Tibial nerve (tissue), 4 donors: ENCODE measurements at places on chromosomes 1 and 21. TPM values are rescaled to one million over a fixed set of nuclear protein-coding genes. Genes with fewer than 3 reads are reported as not detected.

DNA sequence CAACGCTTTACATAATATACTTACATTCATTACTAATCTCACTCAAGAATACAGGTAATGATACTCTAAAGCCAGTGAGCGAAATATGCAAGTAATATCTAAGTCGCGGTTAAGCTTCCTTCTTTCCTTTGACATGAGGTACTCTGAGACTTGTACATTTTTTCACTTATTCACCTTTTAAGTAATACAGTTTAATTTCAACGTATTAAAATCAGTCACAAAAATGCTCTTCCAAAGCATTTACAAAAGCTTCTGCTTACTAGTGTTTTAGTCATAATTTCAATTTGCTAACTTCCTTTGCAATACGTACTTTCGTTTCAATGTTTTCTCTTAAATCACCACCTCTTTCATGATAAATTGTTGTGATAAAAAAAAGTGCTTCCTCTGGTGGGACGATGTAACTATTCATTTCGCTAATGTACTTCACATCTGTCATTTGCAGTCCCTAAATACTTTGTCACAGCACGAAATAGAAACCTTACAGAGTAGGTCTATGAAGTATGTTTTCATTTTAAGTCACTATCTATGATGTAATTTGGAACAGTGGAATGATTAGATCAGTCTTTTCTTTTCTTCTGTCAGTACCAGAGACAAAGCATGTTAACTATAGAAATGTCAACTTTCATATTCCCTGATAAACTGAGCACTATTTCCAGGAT, 34.0 kb upstream of the ADGRL4 start:
- H3K4me3 ChIP-seq = peak overlapping the region; percentile 39
- DNase-seq = no peak
- H3K36me3 ChIP-seq = no peaks in the 10 kb centered on the region
- H3K27ac ChIP-seq = no peak overlapping the region

DNA sequence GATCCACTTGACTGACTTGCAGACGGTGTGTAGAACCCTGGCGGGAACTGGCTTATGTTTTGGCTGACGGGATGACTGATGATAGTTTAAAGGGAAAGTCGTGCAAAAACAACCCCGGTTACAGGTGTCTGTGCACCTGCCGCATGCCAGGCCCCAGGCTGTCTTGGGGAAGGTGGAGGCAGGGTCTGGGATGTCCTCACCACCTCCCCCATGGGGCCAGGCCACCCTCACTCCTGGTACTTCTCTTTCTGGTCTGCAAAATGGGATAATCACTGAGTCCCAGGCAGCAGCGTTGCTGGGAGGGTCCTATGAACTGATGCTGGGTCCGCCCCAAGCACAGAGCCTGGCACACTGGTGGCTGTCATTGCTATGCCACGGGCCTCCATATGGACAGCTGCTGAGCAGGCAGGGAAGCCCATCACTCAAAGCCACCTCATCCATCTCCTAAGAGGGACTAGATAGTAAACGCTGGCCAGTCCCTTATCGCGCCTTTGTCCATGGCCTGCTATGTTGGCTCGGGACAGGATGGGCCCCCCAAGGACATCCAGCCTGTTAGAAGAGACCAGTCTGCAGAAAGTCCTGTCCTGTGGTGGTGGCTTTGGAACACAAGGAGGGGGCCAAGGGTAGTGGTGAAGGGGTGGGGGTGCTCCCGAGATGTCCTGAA, 15.0 kb upstream of the SLC2A7 start:
- no peak for DNase-seq
- H3K36me3 ChIP-seq = no peaks in the 10 kb centered on the region
- no peaks in the 10 kb centered on the region for H3K4me1 ChIP-seq
- H3K4me3 ChIP-seq = no peak overlapping the region

- peak; percentile 20 for DNase-seq
- H3K27me3 ChIP-seq = no peaks in the 10 kb centered on the region
- H3K4me3 ChIP-seq = no peak overlapping the region
- no peaks in the 10 kb centered on the region for H3K36me3 ChIP-seq
Observed at GRCh38 chr1:159881622-159882526, 18.1 kb downstream of the CFAP45 start.

GRCh38 chr1:73862355-73862754, 335.6 kb downstream of the LRRIQ3 start:
- no peak overlapping the region for H3K27ac ChIP-seq
- no peaks in the 10 kb centered on the region for H3K27me3 ChIP-seq
- no peaks in the 10 kb centered on the region for H3K4me1 ChIP-seq
- H3K4me3 ChIP-seq = no peak overlapping the region

The DISC1 gene
- total RNA-seq = 33.5 TPM

GRCh38 chr1:172408958-172409357, 11.5 kb upstream of the C1orf105 start:
- no peak overlapping the region for H3K27ac ChIP-seq
- H3K4me3 ChIP-seq = no peak overlapping the region
- no peaks in the 10 kb centered on the region for H3K36me3 ChIP-seq
- no peak for DNase-seq
- H3K27me3 ChIP-seq = no peaks in the 10 kb centered on the region
- H3K4me1 ChIP-seq = no peaks in the 10 kb centered on the region

- H3K4me3 ChIP-seq = no peak overlapping the region
- no peaks in the 10 kb centered on the region for H3K36me3 ChIP-seq
- DNase-seq = no peak
- H3K27me3 ChIP-seq = no peaks in the 10 kb centered on the region
- no peak overlapping the region for H3K27ac ChIP-seq
Observed at GRCh38 chr1:57258557-57259325, 165.1 kb downstream of the DAB1 start.

- no peaks in the 10 kb centered on the region for H3K27me3 ChIP-seq
- no peaks in the 10 kb centered on the region for H3K36me3 ChIP-seq
- H3K27ac ChIP-seq = no peak overlapping the region
- no peak for DNase-seq
- H3K4me3 ChIP-seq = no peak overlapping the region
- H3K4me1 ChIP-seq = no peaks in the 10 kb centered on the region
Observed at GRCh38 chr1:59116920-59117542, 179.9 kb upstream of the FGGY start.

DNA sequence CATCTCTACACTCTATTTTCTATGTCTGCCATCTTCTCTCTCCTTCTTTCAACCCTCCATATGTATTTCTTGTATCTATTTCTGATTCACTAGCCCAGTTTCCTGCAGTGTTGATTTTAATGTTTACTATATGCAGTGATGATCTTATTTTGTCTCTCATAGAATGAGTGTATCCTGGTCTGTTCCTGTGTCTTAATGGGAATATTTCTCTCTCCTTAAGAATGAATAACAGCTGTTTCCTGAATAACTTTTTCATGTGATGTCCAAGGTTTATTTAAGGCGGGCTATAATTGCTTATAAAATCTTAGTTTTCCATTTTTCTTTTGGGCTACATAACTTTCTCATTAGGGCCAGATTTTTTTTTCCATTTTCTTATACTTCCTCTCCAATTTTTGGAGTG, 144.5 kb downstream of the C1orf21 start:
- peaks cover 10% of the 10 kb centered on the region for H3K4me1 ChIP-seq
- H3K4me3 ChIP-seq = no peak overlapping the region
- H3K36me3 ChIP-seq = no peaks in the 10 kb centered on the region
- no peak for DNase-seq

GRCh38 chr21:36135391-36136102, 668 bp downstream of the CBR3 start:
- peak overlapping the region; percentile 100 for H3K27ac ChIP-seq
- peak; percentile 61 for DNase-seq
- H3K4me3 ChIP-seq = peak overlapping the region; percentile 60
- no peaks in the 10 kb centered on the region for H3K27me3 ChIP-seq

The CFHR1 gene
- total RNA-seq = 5.7 TPM

The ECE1 gene
- total RNA-seq = 84.1 TPM

The ADGRL2 gene
- 25.3 TPM for total RNA-seq

DNA sequence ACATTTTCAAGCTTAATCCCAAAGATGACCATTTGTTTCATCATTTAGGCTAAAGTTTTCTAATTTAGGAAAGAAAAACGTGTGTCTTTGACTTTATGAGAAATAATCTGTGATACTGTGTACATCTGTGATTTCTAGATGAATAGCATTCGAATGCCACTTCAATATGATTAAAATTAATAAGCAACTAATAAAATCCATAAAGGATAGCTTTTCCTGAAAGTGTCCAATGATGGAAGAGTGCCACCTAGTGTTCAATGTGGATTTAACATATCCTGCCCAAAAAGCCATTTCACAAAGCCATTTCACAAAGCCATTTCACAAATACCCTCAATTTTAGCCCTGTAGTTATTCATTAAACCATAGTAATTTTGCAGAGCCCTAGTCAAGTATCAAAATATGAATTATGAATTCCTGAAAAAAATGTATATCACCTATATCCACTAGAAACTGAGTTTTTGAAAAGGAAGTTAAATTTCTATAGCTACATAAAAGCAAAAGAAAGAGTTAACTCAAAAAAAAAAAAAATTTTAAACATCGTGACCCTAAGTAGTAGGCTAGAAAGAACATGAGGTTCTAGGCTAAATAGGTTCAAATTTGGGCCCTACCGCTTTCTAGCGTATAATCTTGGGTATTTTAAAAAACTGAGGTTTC, 19.1 kb downstream of the NME7 start:
- DNase-seq = no peak
- no peaks in the 10 kb centered on the region for H3K4me1 ChIP-seq
- H3K4me3 ChIP-seq = no peak overlapping the region
- no peaks in the 10 kb centered on the region for H3K27me3 ChIP-seq

- H3K27ac ChIP-seq = no peak overlapping the region
- no peaks in the 10 kb centered on the region for H3K36me3 ChIP-seq
- DNase-seq = no peak
- no peaks in the 10 kb centered on the region for H3K27me3 ChIP-seq
Observed at GRCh38 chr1:58585581-58586151, 8.6 kb upstream of the TACSTD2 start.

The C1orf185 gene
- not detected for total RNA-seq

- no peaks in the 10 kb centered on the region for H3K4me1 ChIP-seq
- no peak overlapping the region for H3K4me3 ChIP-seq
- no peak for DNase-seq
- H3K27me3 ChIP-seq = no peaks in the 10 kb centered on the region
Observed at GRCh38 chr1:226425431-226426031, 17.6 kb upstream of the PARP1 start.

GRCh38 chr1:245382981-245383380, 228.2 kb downstream of the KIF26B start:
- DNase-seq = no peak
- no peak overlapping the region for H3K27ac ChIP-seq
- H3K36me3 ChIP-seq = no peaks in the 10 kb centered on the region
- no peak overlapping the region for H3K4me3 ChIP-seq
- H3K27me3 ChIP-seq = no peaks in the 10 kb centered on the region

DNA sequence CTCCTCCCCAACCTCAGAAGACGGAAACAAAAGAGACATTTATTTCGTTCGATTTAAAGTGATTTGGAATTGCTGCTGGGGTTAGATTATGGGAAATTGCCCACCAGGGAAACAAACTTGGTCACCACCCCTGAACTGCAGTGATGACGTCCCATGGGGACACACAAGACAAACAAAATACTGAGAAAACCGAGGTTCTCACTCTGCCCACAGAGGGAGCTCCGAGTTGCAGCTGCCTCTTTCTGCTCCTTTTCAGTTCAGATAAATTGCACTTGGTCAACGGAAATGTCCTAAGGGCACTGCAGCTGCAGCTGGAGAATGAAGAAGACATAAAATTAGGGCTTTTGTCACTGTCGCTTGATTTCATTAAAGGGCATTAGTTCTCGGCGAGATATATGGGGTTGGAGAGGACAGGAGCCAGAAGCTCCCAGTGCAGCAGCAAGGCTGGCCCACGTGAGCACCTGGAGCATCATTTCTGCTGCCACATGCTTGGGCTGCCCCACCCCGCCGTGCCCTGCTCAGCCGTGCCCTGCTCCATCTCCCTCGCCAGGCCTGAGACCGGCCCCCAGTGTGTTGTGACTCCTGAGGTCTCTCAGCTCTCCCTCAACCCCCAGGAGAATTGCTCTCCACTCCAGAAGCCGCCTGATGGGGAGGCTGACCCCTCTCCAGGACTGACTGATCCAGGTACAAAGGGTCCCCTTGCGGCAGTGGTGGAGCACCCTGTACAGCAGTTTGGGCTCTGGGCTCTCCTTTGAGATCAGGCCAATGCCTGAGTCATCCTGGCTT, 231.7 kb upstream of the AJAP1 start:
- DNase-seq = no peak
- H3K27ac ChIP-seq = no peak overlapping the region
- H3K36me3 ChIP-seq = no peaks in the 10 kb centered on the region
- H3K27me3 ChIP-seq = no peaks in the 10 kb centered on the region

The TMEM59 gene
- 304 TPM for total RNA-seq

- H3K27me3 ChIP-seq = no peaks in the 10 kb centered on the region
- H3K4me3 ChIP-seq = no peak overlapping the region
- peak; percentile 43 for DNase-seq
- no peaks in the 10 kb centered on the region for H3K4me1 ChIP-seq
Observed at GRCh38 chr1:5637171-5637570, 355.1 kb downstream of the NPHP4 start.

The HRNR gene
- not detected for total RNA-seq

DNA sequence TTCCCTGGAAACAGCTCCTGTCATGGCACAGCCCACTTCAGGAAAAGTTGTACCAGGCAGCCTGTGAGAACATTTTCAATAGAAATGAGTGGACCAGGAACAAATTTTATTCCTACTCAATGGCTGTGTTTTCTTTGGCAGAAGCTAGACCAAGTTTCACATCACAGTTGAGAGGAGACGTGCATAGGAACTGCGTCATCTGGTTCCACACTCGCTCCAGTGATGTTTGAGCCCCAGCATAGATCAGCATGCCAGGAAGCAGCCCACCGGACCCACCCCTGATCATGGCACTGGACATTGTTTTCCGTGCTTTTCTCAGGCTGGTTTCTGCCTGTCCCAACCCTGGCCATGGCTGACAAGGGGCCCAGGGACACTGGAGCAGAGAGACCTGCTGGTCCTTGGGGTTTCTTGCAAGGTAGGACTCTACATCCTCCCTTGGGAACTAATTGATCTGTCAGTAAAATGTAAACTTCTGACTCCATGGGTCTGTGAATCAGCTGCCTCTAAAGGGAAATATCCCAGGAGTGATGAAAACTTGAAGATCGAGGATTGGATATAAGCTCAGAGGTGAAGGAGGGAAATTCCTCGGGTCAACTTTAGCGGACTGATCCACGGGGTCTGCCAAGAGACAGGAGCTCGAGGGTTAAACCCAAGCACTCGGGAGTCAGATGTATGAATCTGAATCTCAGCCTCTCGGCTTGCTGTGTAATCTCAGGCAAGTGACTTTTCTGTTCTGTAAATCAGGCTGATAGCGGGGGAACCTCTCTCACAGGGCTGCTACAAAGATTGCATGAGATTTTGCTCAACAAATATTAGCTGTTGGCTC, 35.7 kb downstream of the NEK2 start:
- DNase-seq = no peak
- H3K4me1 ChIP-seq = peaks cover 6% of the 10 kb centered on the region
- no peak overlapping the region for H3K27ac ChIP-seq
- no peak overlapping the region for H3K4me3 ChIP-seq
- no peaks in the 10 kb centered on the region for H3K27me3 ChIP-seq

GRCh38 chr21:38171723-38172344, 85.0 kb upstream of the KCNJ15 start:
- no peaks in the 10 kb centered on the region for H3K4me1 ChIP-seq
- H3K36me3 ChIP-seq = no peaks in the 10 kb centered on the region
- no peak for DNase-seq
- no peaks in the 10 kb centered on the region for H3K27me3 ChIP-seq
- no peak overlapping the region for H3K27ac ChIP-seq
